Stomach (tissue), 19 donors: ENCODE measurements at places on chromosomes 3 and 15. TPM values are rescaled to one million over a fixed set of nuclear protein-coding genes. Genes with fewer than 3 reads are reported as not detected.

GRCh38 chr15:80820092-80820491 is 40.9 kb downstream of the CEMIP start:
- DNase-seq = no peak
- H3K27me3 ChIP-seq = no peaks in the 10 kb centered on the region
- H3K36me3 ChIP-seq = no peaks in the 10 kb centered on the region
- peaks cover 7% of the 10 kb centered on the region for H3K4me1 ChIP-seq

DNA sequence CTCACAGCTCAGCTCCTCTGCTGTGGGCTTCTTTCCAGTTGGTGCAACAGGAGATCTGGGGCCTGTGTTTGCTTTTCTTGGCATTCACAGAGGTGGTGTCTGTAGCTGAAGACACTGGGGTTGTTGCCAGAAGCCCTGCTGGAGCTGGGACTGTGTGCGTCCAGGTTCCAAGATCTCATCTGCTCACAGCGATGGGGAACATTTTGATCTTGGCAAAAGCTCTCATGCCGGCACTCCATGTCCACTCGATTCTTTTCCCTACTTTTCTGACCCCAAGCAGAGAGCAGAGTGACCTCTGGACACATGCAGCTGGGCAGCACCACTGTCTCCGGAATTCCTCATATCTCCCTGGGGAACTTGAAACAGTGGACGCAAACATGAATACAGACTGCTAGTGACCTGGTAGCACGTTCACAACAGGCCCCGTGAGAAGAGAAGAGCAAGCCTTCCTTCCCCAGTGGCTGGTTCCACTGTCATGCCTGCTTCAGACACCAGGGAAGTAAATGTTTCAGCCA is 36.1 kb upstream of the MECOM start:
- no peaks in the 10 kb centered on the region for H3K27me3 ChIP-seq
- peak; percentile 40 for DNase-seq
- no peak overlapping the region for H3K27ac ChIP-seq

- H3K27ac ChIP-seq = no peak overlapping the region
- H3K36me3 ChIP-seq = no peaks in the 10 kb centered on the region
- H3K4me3 ChIP-seq = no peak overlapping the region
- no peaks in the 10 kb centered on the region for H3K27me3 ChIP-seq
- DNase-seq = peak; percentile 85
Measured at GRCh38 chr3:16048435-16049318, 125.8 kb upstream of the GALNT15 start.

DNA sequence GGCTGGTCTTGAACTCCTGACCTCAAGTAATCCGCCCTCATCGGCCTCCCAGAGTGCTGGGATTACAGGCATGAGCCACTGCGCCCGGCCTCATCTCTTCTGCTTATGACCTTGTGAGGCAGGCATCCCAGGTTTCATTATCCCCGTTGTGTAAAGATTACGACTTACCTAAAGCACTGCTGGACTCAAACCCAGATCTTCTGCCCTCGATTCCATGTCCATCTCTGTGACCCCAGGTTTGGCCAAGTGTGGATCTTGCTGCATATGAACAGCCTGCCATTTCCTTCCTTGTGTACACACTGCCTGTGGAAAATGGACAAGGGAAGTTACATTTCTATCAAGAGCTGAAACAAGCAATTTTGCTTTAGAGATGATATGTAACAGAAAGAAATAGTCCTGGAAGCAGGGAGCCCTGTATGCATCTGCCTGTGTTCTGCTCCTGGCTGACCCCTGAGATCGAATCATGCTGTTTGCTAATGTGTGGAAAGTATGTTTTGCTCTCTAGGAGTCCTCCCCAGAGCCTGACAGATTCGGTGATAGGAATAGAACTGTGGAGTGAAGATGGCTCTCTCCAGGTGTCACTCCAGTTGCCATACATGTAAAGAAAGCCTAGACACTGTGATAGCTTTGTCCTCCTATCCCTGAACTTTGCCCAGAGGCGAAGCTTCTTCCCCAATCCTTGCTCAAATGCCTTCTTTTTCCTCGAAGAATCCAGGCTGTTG is 11.8 kb upstream of the LIPC start:
- no peak for DNase-seq
- H3K27ac ChIP-seq = no peak overlapping the region
- no peaks in the 10 kb centered on the region for H3K36me3 ChIP-seq
- no peak overlapping the region for H3K4me3 ChIP-seq

CMTM8 gene
- total RNA-seq = not detected

LMCD1 gene
- total RNA-seq = 26.3 TPM
